ENCODE measurements at places on chromosomes 2 and 18.

- no peak for DNase-seq
Measured at GRCh38 chr2:189500456-189501160, 59.3 kb downstream of the WDR75 start.

GRCh38 chr2:145020139-145020538 lies 500.2 kb upstream of the ZEB2 start:
- DNase-seq = no peak

- DNase-seq = no peak
Measured at GRCh38 chr2:73730810-73731209, 6.3 kb downstream of the TPRKB start.

DNA sequence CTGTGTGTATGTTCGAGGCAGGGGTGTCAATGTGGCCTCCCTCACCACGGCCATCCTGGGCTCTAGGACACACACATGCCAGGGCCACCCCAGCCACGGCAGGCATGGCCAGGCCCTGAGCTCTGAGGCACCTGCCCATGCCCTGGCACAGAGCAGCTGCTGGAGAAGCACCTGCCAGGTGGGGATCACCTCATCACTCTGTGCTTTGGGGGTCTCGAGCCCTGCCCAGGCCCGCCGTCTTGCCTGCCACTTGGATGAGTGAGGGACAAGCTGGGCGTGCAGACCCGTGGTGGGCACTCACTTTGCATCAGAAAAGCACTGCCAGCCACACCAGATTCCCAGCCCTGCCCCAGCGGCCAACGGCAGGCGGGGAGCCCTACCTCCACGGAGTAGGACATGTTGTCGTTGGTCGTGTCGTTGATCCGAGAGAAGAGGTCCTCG lies 33.1 kb downstream of the KIF1A start:
- DNase-seq = no peak

DNA sequence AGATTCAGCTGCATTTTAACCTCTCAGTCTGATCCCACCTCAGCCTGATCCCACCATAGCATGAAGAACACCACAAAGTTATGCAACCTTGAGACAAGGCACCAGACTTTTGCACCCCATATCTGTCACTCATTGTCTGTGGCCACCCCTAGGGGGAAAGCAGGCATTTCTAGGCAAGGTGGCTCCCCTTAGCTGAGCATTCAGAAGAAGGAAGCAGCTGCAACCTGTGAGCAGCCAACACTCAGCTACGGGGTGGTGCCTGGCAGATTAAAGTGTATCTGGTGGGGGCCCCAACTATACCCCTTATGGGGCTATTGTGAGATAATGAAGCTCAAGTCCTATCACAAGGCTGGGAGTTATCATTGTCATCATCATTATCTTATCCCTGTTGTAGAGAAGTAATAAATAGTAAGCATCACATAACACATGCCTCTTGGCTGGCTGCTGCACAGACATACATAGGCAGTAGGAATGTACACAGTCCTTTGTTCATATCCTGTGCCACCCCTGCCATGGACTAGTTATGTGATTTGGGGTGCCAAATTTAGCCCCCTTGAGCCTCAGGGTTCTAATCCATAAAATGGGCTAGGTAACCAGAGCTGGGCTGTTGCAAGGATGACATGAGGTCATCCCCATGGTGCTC lies 20.6 kb upstream of the TMEM163 start:
- DNase-seq = no peak

- DNase-seq = no peak
Measured at GRCh38 chr2:151347906-151348305, 9.5 kb upstream of the TNFAIP6 start.

- no peak for DNase-seq
Measured at GRCh38 chr2:218039171-218039570, 29.9 kb upstream of the RUFY4 start.

- DNase-seq = no peak
Measured at GRCh38 chr2:26509141-26509540, 31.2 kb upstream of the OTOF start.

DNA sequence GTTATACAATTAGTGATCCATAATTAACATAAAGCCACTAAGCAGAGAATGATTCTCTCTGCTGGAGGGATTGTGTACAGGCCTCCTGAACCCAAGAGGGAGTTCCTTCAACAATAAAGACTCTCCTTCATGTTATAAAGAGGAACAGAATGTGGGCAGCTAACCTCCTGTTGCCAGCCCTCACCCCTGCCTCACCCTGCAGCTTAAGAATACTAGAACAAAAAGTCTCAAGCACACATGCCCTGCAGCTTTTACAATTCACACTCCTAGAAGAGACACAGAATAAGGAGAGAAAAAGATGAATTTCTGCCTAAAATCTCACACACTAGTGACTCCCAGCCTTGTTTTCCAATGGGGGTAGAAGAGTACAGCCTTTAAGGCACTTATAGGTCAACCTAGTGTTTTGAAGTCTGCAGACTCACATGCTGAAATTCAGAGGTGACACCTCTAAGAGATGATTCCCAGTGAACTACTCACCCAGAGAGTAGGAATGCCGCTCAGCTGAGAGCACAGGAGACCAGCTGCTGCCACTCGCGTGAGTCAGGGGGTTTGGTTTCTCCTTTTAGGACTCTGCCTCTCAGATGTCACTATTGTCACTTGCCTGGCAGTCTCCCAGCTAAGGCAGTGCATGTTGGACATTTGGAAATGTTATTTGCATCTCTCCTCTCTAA lies 32.5 kb upstream of the IL1RL1 start:
- no peak for DNase-seq

DNA sequence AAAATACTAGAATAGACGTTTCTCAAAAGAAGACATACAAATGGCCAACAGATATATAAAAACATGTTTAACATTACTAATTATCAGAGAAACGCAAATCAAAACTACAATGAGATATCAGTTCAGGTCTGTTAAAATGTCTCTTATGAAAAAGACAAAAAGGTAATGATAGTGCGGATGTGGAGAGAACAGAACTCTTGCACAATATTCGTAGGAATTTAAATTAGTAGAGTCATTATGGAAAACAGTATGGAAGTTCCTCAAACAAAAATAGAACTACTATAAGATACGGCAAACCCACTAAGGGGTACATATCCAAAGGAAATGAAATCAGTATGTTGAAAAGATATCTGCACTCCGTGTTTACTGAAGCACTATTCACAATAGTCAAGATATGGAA lies 167.5 kb upstream of the CWC22 start:
- DNase-seq = no peak

DNA sequence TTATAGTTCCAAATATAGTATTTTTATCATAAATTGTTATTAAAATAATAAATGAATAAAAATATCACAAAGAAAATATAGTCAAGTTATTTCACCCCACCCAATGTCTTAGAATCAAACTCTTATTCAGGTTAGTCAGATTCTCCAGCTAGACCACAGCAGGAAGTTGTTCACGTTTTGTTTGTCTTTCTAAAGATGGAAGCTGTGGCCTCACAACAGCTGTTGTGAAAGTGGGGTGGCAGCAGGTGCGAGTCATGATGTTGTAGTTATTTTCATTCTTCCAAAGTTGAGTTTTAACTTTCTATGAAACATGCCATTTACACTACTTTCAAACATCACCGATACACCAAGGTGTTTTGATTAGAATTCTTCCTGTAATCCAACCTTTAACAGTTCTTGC lies 272.9 kb downstream of the SLC8A1 start:
- DNase-seq = no peak

DNA sequence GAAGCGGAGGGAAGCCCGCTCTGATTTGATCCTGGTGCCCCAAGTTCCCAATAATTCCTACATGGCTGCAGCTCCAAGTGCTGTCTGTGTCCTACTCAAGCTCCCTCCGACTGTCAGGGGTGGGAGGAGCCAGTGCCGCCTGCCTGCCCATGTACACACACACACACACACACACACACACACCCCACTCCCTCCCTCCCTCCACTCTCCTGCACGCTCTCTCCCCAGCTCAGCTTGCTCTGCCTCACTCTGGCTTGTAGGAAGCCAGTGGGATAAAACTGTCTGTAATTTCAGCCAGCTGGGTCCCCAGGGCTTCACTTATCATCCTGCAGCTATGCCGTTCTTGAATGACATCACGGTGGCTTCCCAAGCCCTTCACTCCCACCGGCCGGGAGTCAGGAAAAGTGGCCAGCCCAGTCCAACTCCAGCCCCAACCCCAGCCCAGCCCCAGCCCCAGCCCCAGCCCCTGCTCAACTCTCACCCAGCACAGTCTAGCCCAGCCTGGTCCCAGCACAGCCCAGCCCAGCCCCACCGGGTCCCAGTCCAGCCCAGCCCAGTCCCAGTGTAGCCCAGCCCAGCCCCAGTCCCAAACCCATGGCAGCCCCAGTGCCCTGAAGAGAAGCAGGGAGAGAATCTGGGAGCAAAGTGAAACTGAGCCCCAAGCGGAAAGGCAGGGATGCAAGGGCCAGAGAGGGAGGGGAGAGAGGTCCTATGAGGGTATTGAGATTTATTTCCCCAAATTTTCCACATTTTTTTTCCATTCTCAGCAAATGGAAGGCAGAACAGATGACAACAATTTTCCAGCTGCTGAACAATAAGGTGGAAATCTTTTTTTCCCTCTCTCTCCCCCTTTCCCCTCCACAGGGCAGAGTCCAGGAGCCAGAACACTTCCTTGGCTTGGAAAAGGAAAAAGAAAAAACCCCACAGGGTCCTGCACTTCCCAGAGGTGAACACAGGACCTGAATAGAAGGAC lies 144.0 kb downstream of the TNS1 start:
- no peak for DNase-seq

- no peak for DNase-seq
Measured at GRCh38 chr2:42220566-42220965, 51.4 kb downstream of the EML4 start.

DNA sequence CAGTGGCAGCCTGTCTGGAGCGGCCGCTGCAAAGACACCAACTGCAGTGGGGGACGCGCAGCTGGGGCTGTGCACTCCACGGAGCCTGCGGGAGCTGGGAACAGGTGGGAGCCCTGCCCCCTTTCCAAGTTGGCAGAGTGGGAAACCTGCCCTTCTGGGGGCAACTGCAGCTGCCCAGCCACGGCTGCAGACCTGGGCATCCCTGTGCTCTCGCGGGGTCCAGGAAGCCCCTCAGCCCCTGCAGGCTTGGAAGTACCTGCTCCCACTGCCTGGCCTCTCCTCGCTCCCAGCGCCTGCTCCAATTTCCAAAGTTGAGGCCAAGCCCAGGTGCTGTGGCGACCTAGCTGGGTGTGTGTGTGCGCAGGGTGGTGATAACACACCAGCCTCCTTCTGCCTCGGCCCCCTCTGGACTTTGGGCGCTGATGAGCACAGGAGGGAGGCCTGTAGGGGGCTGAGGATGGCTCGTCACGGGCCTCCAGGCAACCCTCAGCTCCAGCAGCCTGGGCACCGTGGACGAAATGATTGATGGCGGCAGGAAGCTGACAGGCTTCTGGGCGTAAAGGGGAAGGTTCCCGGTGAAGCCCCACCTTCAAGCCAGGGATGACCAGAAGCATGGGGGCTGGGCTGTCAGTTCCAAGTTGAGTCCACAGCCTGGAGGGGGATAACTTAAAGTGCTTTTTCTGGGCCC lies 76.9 kb downstream of the PTPN4 start:
- DNase-seq = no peak

GRCh38 chr2:43419243-43419642 lies 176.6 kb downstream of the THADA start:
- no peak for DNase-seq

DNA sequence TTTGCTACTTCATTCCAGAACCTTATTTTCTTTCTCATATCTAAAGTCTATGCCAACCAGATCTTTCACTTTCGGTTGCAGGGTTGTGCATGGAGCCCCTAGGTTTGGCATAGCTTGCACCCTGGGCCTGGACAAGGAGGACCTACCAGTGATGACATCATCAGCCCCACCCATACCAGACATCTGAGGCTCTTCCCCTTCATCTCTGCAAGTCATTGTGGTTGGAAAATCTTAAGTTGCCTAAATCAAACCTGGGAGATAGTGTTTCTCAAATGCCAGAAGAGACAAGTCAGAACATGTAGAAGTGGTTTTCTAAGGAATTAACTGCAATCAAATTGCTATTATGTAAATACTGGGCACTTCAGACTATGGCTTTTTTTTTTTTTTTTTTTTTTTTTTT lies 363.3 kb downstream of the ZNF516 start:
- DNase-seq = no peak

- no peak for DNase-seq
Measured at GRCh38 chr2:15912203-15912602, 28.1 kb upstream of the MYCN start.

GRCh38 chr18:78296166-78296565 lies 683.5 kb upstream of the SALL3 start:
- no peak for DNase-seq

DNA sequence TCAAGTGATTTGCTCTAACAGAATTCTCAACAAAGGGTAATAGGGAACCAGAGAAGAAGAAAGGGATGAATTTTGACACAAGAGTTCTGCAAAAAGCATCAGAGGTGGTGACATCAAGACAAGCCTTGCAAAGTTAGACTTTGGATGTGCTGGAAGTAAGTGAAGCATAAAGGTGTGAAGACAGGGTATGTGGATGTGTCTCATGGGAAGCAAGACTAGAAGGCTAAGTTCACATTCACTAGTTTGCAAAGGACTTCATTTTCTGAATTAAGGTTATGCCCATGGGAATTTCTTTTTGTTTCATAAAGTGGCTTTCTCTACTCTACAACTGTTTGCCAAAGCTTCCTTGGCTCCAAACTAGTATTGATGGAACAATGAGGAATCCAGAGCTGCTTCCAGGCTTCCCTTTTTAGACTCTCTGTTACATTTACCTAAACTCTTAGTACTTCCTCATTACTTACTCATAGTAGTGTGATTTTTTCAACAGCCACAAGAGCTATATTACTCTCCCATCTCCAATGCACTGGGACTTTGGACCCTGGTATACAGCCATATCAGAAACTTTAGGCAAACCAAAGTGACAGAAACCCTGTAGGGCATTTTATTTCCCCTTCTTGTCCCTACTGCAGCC lies 21.1 kb upstream of the IHH start:
- DNase-seq = no peak

DNA sequence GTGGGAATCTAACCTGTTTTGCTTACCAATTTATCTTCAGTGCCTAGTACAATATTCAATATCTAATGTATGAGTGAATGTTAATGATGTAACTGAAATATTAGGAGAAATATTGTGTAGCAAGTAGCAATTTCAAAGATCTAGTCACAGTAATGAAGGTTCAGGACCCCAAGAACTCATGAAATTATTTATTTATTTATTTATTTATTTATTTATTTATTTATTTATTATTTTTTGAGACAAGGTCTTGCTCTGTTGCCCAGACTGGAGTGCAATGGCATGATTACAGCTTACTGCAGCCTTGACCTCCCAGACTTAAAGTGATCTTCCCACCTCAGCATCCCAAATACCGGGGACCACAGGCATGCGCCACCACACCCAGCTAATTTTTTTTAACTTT lies 126.9 kb downstream of the KCNJ3 start:
- no peak for DNase-seq

Data from activated CD8-positive, alpha-beta memory T cell treated with anti-CD3 and anti-CD28 coated beads for 4 hours (primary cell).